Type B pancreatic cell (in vitro differentiated cells): ENCODE measurements at places on chromosomes 3 and 15. TPM values are rescaled to one million over a fixed set of nuclear protein-coding genes. Genes with fewer than 3 reads are reported as not detected.

GRCh38 chr15:39587096-39587721 is 6.3 kb downstream of the THBS1 start:
- no peak for DNase-seq

GRCh38 chr3:143924522-143925285 is 46.9 kb upstream of the DIPK2A start:
- no peak for DNase-seq

- no peak for DNase-seq
Measured at GRCh38 chr15:59273234-59273633, 66.6 kb downstream of the LDHAL6B start.

DNA sequence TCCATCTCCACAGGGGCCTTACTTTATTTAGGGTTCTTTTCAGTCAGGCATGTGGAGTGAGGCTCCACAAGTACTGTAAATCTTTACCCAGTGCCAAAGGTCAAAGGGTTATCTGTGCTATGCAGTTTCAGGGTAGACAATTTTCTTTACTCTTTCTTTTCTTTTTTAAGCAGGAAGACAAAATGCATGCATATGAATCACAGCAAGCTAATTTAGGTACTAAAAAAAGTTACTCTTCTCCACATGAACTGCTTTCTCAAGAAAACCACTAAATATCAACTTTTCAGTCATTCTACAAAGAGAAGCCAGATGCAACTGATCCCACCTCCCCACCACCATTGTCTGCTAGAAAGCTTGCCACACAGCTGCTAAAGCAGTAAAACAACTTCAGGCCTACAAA is 73.3 kb upstream of the PYGO1 start:
- no peak for DNase-seq

DNA sequence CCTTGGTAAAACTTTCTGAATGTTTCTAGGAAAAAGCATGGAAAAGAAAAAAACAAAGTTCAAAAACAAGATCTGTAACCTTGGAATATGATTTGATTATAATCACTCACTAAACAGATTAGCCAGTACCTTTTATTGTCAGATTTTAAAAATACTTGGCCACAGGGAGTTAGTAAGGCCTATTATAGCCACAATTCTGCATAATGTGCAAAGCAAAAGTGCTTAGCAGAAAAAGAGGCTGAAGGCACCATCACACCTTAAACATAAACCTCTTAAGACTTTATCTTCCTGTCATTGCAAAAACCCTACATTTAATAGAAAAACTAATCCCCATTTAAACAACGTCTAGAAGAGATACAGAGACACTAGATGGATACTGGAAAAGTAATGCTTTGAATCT is 41.8 kb downstream of the CHSY1 start:
- no peak for DNase-seq

DNA sequence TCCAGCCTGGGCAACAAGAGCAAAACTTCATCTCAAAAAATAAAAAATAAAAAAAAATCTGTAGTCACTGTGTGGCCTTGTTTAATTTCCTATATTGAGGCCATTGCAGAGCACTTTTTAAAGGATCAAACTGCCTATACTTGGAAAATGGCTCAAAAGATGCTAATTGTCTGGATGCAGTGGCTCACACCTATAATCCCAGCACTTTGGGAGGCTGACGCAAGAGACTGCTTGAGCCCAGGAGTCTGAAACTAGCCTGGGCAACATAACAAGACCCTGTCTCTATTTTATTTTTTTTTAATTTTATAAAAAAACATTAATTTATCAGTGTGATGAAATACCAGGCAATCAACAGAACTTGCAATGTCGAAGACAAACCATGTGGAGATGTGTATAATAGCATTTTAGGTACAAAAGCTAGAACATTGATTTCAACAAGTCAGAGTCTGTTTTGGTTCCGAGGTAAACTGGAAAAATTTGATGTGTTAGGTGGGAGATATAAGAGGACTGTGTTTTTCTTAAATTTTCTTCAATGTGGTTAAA is 47.0 kb upstream of the SETD2 start:
- no peak for DNase-seq

DNA sequence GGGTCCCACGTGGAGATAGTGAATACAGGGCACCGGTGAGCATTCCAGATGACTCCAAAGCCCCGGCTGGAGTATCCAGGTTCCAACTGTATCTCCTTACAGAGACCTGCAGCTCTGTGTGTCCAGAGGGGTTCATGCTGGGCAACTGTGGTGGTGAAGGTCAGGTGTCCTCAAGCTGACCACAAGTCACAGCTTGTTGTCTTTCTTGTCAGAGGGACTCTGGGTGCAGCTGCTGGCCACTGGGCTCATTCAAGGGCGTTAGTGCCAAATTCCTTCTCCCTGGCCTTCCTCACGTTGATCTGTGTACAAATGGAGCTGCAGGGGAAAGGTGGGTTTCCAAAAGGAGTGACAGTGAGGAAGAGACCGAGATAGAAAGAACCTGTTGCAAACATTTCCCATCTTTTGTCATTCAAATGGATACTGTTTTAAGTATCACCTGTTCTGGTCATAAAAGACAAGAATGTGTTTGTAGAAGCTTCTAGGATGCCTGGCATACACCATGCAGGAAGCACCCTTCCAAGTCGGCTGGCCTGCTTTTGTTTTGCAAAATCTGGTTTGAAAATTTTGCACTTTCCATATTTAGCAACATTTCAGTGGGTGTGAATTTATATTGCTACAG is 52.5 kb downstream of the CEMIP start:
- no peak for DNase-seq

BBX gene
- 41.2 and 52.8 TPM in 2 replicates for total RNA-seq

LRRIQ4 gene
- total RNA-seq = not detected in 2 replicates

GREM1 gene
- 2.5 and 56.6 TPM in 2 replicates for total RNA-seq

TRH gene
- 0.74 and 5.3 TPM in 2 replicates for total RNA-seq
